Stimulated activated CD8-positive, alpha-beta memory T cell treated with anti-CD3 and anti-CD28 coated beads, Interleukin-15, amount 100 ng/mL, for 4 hours (primary cell): ENCODE measurements at places on chromosomes 2 and 18.

DNA sequence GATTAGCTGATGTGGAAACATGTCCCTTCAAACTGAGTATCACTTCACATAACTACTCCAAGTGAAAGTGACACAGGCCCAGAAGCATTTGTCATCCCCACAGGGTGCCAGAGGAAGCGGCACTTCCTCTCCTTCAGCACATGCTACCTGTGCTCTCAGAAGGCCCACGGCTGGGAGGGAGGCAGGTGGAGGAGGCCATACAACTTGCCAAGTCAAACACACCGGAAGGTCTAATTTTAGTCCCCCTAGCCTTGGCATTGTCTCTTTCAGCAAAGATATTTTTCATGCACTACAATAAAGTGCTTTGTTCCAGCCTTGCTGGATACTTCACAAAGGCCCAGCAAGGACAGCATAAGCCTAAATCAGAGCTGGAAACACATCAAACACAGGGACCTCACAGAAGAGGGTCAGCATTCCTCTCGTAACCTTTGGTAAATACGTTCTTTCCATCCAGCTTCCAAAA, 38.0 kb downstream of the VSNL1 start:
- no peak for DNase-seq

GRCh38 chr18:76873311-76873710, 51.0 kb downstream of the ZNF236 start:
- no peak for DNase-seq

DNA sequence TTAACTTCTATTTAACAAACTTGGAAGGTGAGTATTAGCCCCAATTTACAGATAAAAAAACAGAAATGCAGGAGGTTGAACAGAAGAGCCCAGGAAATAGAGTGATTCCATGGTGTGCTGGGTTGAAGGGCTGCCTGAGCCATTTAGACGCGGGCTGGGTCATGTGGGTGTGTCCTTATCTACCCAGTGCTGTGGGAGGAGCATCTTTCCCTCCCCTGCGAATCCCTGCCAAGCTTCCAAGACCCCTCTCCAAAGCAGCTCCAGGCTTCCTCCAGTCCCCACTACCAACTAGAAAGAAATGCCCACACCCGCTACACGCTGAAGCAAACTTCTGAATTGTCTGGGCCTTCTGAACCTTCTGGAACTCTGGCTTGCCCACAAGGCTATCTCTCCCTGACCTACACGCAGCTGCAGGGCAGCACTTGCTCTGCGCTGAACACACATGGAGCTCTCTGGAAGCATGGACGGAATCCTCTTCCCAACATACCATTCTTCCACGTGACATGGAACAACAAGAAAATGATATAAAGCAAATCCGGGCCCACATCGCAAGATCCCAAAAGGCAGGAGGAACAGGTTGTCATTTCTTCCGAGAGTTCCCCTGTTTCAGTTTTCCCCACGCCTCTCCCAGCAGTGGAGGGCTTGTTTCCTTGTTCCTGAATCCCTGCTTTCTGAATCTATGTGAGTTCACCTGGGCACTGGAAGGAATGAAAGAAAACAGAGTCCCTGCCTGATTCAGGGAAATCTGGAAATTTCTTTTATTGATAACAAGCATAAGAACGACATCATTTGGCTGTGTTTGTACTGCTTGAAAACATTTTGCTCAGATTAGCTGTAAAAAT, 562.7 kb upstream of the ID2 start:
- no peak for DNase-seq

DNA sequence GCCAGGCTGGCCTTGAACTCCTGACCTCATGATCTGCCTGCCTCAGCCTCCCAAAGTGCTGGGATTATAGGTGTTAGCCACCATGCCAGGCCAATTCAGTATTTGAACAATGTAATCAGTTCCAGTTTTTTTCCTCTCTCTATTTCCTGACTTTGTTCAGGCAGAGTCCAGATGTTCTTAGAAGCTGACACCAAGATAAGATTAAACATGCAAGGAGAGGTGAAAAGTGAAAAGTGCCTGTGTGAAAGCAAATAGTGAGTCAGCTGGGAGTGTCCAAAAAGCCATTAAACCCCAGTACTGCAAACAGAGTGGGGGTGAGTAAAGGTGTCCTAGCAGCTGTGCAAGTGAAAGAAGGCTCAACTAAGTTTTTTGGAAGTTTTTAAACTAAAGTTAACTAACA, 231.5 kb downstream of the PTH2R start:
- no peak for DNase-seq

DNA sequence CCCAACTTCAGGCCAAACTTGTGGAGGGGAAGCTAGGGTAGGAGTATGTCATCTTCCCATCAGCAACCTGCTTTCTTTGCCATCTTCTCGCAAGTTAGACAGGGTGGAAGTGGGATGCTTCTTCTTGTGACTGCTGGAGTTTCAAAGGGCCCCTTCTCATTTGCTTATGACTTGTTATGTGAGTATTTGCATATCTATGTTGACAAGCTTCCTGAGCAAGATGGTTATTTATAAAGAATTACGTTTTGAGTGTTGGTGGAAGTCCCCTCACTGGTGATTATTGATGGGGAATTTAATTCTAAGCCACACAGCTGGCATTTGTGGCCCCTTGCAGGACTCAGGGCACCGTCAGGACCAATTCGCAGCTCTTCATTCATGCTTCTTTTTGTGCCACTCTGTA, 791.0 kb downstream of the LRRTM4 start:
- DNase-seq = no peak

DNA sequence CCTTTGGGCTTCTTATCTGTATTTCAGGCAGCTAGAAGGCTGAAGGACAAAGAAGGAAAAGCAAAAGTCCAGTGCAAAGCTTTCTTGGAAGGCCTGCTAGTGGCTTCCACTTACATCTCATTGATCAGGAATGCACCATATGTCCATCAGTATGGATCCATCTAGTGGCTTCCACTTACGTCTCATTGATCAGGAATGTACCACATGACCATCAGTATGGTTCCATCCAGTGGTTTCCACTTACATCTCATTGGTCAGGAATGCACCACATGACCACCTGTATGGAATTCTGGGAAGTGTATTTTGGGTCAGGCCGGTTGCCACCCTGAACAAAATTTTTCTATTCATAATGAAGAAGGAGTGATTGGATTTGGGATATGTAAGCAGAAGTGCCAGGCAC, 70.6 kb downstream of the LYPD6 start:
- no peak for DNase-seq

DNA sequence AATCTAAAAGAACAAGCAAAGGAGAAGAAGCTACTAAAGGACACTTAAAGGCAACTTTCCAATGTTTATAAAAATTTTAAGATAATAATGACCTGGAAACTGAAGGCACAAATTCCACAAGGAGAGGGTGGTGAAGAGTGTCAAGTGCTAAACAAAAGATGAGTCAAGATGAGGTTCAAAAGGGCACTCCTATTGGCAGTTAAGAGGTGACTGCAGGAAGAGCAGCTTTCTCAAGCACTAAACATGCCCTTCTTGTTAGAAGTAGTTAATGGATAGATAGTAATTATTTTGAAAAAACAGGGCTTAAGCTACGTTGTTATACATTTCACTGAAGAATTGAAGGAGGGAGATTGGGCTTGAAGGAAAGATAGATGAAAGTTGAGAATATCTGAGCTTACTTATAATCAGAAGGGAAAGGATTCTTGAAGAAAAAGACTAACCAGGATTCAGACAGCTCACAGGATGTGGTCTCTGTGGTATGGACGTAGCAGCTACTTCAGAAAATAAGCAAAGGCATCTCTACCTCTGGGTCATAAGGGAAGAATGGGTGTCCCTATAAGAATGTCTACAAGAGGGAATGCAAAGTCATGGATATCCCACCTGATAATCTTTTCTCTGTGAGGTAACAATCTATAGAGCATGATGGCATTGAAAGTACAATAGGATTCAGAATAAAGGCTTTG, 454.7 kb upstream of the SLC39A10 start:
- DNase-seq = no peak

DNA sequence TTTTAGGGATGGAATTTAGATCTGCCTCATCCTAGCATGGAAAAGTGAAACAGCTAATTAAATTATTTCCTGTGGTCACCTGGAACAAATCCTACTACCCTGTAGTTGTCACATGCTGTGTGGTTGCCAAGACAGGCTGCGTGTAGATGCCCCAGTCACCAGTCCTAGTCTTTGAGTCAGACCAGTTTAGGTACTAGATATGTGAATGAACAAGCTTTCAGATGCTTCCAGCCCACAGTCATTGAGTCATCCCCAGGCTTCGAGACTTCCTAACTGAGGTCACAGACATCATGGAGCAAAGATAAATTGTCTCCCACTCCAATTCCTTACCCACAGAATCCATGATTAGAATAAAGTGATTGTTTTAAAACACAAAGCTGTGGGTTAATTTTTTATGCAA, 35.8 kb upstream of the GRB14 start:
- DNase-seq = no peak

- DNase-seq = no peak
These were observed 65.4 kb upstream of the TUBA3E start for GRCh38 chr2:130263606-130264005.
